NCI-H510A treated with DMSO at 0.1 percent for 48 hours (cell line): ENCODE measurements at places on chromosomes 6 and 20.

GRCh38 chr6:126530775-126531174 lies 190.9 kb downstream of the CENPW start:
- no peak for DNase-seq

- no peak for DNase-seq
Measured at GRCh38 chr6:131061041-131061750, 1.8 kb downstream of the EPB41L2 start.

- no peak for DNase-seq
Measured at GRCh38 chr6:155188707-155189496, 74.9 kb upstream of the CLDN20 start.

GRCh38 chr6:144217264-144217663 lies 66.9 kb downstream of the STX11 start:
- no peak for DNase-seq

GRCh38 chr6:46377209-46377608 lies 114.0 kb downstream of the RCAN2 start:
- no peak for DNase-seq

DNA sequence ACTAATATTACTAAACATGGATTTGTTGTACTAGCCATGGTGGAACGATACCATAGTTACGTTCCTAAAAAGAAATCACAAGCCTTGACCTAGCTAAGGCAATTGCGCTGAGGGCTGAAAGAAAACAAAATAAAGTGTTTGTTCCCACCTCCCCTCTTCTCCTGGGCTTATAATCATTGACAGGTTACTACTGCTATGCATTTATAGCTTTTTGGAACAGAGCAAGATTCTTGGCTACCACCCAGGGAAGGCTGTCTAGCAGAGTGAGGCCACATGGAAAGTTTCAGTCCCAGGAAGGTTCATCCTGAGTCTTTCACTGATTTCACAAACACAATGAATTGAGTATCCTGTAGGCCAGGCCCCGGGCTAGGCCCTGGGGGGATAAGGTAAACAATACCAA lies 84.6 kb downstream of the TMEM170B start:
- no peak for DNase-seq

DNA sequence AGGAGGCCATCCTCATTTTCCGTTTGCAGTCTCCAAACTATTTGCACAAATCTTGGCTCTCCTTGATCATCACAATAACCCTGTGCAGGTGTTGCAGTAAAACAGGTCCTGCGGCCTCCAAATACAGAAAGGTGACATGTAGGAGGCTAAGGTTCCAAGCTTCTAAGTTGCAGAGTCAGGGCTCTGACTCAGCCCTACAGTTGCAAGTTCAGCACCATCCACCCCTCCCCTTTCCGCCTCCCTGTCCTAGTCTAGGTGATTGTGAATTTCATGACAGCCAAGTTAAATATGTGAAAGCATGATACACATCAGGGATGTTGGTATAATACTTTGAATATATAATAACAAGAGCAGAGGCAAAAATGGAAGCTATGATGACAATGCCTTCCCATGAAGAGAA lies 317.3 kb upstream of the CDH4 start:
- DNase-seq: no peak

- no peak for DNase-seq
Measured at GRCh38 chr20:47432834-47433210, 68.9 kb upstream of the NCOA3 start.

DNA sequence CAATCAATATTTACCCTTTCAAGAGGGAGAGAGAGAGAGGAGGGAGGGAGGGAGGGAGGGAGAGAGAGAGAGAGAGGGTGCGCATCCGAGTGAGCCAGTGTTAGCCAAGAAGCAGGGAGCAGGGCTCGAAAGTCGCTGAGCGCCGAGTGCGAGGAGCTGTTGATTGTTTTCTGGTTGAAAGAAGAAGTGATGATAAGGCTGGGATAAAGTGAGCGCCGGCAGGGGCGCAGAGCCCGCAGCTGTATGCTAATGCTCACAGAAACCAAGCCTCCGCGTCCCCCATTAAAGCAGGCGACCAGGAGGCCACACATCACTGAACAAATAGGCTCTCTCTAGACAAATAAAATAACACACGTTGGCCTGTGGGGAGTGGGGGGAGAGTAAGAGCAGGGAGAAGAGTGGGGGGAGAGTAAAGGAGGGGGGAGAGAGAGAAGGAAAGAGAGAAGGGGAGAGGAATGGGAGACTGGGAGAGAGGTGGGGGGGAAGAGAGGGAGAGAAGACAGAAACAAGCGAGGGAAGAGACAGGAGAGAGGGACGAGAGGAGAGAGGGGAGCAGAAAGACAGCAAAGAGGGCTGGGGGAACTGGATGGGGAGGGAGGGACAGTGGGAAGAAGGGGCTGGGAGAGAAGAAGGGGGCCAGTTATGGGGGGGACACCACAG lies 5.0 kb upstream of the INSM1 start:
- peak; percentile 98 for DNase-seq

- DNase-seq: no peak
Measured at GRCh38 chr6:89527634-89528033, 94.7 kb downstream of the ANKRD6 start.

- no peak for DNase-seq
Measured at GRCh38 chr20:44464514-44464913, 11.2 kb upstream of the TTPAL start.

DNA sequence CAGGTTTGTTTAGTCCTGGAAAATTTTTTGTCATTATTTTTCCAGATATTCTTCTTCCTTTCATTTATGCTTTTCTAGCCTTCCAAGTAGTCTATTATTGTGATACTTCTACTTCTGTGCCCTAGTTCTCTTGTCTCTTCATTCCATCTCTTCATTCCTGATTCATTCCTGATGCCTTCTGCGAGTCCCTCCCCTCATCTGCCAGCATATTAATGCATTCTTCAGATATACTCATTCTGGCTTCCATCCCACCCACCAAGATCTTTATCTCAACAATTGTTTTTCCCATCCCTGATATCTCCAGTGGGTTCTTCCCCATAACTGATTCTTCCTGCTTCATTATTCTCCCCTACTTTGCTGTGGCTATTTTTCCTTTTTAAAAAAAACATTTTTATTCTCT lies 35.2 kb downstream of the ALDH5A1 start:
- no peak for DNase-seq

DNA sequence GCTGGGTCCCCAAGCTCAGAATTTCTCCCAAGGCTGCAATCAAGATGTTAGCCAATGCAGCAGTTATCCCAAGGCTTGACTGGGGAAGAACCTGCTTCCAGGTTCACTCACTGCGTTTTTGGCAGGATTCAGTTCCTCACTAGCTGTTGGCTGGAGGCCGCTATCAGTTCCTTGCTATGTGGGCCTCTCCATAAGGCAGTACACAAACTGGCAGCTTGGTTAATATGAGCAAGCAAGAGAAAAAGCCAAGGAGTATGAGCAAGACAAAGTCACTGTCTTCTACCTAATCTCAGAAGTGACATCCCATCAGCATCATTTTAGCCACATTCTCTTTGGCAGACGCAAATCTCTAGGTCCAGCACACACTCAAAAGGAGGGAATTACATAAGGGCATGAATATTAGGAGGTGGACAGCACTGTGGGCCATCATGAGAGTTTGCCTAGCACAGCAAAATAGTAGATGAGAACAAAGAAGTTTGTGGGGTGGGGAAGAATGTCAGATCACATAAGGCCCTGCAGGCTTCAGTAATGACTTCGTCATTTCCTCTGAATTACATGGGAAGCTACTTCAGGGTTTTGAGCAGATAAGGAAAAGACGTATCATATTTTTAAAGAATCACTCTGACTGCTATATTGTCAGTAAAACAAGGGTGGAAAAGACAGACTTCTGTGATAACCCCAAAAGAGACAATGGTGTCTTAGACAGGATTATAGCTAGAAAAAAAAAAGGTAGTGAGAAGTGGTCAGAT lies 25.5 kb downstream of the LMBRD1 start:
- no peak for DNase-seq

GRCh38 chr6:41373627-41373918 lies 38.2 kb downstream of the NCR2 start:
- DNase-seq: no peak

DNA sequence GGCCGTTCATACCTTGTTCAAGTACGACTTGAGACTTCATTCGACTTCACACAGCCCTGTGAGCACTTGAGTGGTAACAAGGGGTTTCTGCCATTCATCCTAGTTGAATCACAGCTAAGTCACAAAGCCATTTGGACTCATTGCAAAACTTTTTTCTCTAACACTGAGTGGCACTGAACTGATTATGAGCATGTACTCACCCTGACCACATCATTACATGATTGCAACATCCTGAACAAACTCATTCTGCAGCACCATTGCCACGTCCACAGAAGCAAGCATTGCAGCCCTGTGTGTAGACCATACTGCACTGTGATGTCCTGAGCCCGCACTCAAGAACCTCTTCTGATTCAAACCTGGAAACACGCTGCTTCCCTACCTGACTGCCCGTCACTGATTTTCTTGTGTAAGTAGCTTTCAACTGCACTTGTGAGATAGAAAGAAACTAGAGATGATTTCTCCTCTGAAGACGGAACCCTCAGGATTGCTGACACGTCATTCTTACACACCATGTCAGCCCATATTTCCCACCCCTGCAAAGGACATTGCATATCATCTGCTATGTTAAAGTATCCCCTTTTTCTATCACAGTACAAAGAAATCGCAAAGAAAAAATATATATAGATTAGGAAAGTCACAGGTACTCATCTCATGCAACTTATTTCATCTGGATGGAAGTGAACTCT lies 81.6 kb downstream of the C6orf118 start:
- no peak for DNase-seq

DNA sequence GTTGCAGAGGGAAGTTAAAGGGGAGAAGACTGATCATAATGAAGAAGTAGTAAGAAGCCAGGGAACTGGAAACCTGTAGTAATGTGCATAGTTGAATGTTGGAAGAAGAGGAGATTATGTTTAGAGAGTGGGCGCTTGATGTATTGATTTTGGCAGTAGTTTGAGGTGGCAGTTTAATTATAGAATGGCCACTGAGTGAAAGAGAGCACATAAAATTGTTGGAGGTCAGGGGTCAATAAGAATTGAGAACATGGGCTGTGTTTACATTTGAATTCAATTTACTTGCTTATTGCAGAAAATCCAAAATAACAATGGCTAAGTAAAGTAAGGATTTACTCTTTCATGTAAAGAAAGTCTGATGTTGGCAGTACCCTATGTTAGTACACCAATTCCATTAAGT lies 15.7 kb downstream of the VTA1 start:
- DNase-seq: no peak

GRCh38 chr6:41111017-41111416 lies 38.2 kb downstream of the NFYA start:
- no peak for DNase-seq

DNA sequence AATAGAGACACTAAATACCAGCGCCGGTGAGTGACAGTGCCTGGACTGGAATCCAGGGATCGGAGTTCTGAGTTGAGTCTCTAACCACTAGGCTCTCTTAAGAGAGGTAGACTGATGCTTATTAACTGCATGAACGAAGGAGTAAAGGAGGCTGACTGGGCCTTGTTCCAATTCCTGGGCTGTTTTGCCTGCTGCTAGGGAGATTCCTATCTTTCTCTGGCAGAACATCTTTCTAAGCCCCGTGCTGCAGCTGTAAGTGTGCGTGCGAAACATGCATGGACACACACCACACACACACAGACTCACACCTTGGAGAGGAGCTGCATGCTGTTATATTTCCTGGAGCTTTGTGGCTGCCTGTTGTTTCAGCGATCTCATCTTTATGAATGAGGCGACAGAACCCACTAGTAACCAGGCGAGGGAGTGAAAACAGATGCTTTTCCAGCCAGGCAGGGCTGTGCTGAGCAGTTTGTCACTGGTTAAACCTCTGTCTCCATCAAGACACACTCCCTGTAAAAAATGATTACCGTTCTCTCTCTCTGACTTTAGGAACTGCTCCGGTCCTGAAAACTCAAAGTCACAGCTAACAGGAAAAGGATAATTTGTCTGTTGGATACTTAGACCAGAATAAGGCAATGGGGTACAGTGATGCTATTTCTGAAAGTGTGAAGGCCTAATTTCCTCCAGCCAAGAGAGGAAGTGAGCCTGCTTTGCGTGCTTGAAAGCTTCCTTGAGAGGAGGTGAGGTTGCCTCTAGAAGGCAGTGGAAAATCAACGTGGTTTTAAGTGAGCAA lies 157.4 kb upstream of the ZNF217 start:
- no peak for DNase-seq

- DNase-seq: no peak
Measured at GRCh38 chr20:62176866-62177265, 6.0 kb upstream of the MTG2 start.

DNA sequence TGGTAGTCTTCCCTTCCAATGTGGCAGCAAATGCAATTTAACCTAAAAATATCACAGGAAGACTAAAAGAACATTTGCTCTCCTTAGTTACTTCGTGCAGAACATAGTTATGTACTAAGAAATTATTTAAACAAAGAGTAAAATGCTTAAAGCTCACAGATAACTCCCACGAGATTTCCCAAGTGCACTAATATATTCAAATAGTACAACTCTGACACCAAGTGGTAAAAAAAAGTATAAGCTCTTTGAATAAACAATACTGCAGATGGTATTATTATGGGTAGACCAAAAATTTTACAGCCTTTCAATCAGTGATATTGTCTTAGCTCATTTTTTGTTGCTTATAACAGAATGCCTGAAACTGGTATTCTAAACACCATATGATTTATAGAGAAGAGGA lies 52.8 kb upstream of the FILIP1 start:
- no peak for DNase-seq

DNA sequence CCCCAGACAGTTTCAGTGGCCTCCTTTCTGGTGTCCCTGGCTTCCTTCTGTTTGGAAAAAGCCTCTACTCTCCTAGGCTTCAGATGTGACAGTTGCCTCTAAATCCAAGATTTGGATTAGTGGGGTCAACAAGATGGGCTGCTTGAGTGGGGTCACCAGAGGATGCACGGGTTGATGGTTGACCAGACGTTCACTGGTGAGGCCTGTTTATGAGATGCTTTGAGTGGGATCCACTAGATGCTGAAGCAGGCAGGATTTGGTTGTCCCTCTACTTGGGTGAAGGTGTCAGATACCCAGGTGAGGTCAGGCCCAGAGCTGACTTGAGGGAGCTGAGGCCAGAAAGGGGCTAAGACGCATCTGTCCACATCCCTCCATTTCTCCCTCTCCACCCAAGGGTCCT lies 8.1 kb upstream of the DLGAP4 start:
- no peak for DNase-seq

GRCh38 chr20:63691711-63692435 lies 4.6 kb upstream of the TNFRSF6B start:
- DNase-seq: no peak

DNA sequence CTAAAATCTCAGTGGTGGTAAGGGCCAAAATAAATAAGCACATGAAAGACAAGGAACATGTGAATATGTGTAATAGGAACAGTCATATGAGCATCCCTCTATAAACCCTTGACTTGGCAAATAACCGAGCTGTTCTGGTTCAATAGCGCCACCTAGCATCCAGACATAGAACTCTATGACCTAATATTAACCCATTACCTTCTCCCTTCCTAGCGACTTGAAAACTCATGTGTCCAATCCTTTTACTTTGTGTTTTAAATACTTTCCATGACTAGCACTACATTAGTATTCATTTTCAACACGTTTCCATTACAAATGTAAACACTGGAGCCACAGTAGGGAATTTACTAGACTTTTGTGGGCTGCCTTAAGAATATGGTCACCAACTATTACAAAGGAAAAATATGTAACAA lies 279.7 kb downstream of the UST start:
- DNase-seq: peak; percentile 83

- DNase-seq: peak; percentile 91
Measured at GRCh38 chr6:22147921-22148776, 148.7 kb downstream of the PRL start.
